ENCODE measurements at places on chromosomes 11 and 22.
A peak's percentile ranks its signal among the peaks of the same experiment; 100 is the strongest.

- DNase-seq = no peak
These were observed 29.8 kb upstream of the TMEM135 start for GRCh38 chr11:87007963-87008362.

GRCh38 chr11:114350022-114350421 is 50.3 kb downstream of the C11orf71 start:
- DNase-seq = no peak

DNA sequence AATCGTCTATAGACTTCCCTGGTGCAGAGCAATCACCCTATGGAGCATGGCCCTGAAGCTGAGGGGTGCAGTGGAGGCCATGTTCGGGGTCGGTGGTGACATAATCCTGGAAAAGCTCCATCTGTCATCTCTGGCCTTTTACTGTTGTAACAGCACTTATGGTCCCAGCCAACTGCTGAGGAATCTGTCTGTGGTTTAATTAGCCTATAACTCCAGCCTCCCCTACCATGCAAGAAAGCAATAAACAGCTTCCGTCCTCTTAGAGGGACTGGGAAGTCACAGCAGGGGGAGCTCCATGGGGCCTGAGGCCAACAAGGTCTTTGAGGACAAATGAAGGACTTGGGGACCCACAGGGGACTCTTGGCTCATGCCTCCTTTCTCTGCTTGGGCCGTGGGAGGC is 159.1 kb upstream of the NECTIN1 start:
- DNase-seq = no peak

DNA sequence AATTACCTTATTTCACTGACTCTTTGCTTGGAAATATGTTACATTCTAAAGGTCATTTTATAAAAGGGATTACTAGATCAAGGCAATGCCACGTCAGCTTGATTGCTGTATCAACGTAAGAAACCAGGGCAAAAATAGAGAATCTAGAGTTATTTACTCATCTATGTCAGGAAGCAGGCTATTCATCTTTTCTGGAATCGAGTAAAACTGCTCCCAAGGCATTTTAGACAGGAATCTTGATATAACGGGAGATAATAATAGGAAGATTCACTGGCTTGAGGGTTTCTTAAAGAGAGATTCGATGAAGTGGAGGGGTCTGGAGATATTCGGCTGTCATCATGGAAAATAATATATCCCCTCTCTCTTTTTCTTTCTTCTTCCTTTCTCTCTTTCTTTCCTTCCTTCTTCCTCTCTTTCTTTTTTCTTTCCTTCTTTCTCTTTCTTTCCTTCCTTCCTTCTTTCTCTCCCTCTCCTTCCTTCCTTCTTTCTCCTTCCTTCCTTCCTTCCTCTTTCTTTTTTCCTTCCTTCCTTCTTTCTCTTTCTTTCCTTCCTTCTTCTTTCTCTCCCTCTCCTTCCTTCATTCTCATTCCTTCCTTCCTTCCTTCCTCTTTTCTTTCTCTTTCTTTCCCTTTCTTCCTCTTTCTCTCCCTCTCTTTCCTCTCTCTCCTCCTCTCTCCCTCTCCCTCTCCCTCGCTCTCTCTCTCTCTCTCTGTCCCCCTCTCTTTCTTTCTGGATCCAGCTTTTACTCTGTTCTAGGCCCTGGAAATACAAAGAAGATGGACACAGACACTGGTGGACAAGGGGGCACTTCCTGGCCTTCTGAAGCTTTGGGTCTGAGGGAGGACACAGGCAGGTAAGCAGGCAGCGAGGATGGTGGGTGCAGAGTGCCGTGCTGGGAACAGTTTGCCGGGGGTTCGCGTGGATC is 18.1 kb upstream of the RASD2 start:
- no peak for DNase-seq

- no peak for DNase-seq
These were observed 5.2 kb downstream of the TMEM134 start for GRCh38 chr11:67463680-67464410.

- peak; percentile 86 for DNase-seq
These were observed at the start of gene MRPL11 for GRCh38 chr11:66438504-66439466. Gene MRPL11 (minus strand): TSS chr11:66438848. CDS start chr11:66438754, 94 bp downstream.

- no peak for DNase-seq
These were observed 23.9 kb upstream of the CYP2D6 start for GRCh38 chr22:42154293-42155052.

DNA sequence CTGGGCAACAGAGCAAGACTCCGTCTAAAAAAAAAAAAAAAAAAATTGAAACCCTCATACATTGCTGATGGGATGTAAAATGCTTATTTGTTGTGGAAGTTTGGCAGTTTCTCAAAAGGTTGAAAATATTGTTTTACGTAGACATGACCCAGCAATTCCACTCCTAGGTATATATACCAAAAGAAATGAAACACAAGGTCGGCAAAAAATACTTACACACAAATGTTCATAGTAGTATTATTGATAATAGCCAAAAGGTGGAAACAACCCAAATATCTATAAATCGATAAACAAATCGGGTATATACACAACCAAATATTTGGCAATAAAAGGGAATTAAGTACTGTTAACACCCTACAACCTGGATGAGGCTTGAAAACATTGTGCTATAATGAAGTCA is 5.1 kb upstream of the ZNF143 start:
- no peak for DNase-seq

DNA sequence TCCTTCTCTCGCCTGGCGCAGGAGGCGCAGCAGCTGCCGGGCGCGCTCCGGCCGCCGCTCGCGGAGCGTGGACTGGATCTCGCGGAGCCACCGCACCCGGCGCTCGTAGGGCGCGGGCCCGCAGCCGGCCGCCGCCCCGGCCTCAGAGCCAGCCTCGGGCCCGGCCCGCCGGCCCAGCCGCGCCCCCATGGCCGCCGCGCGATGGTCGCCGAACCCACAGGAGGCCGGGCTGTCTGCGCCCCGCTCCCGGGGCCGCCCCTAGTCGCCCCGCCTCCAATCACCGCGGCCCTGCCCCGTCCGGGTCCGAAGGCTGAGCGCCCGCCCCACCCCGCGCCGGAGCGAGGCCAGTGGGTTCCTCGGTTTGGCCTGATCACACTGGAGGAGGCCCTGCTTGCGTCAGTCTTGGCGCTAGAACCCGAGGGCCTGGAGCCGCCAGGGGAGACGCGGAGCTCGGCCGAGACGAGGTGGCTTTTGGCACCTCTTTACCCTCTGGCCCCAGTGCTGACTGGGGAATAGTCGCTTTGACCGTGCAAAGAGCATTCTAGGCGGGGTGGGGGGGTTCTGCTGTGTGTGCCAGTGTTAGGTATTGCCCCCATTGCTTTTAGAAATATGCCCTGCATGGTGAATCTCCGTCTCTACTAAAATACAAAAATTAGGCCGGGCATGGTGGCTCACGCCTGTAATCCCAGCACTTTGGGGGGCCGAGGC is at the start of gene LRRC75B:
LRRC75B (minus strand) TSS at position 223 of the 708 bp plus-strand sequence; CDS start at position 189, 34 bp downstream.
- peak; percentile 20 for DNase-seq

GRCh38 chr22:20793748-20794649 is 20.1 kb downstream of the SERPIND1 start:
- no peak for DNase-seq

- no peak for DNase-seq
These were observed 30.6 kb upstream of the RFPL3 start for GRCh38 chr22:32327066-32327465.

GRCh38 chr11:9923280-9923679 is 259.4 kb downstream of the SWAP70 start:
- no peak for DNase-seq

- no peak for DNase-seq
These were observed 107.2 kb downstream of the TSPAN18 start for GRCh38 chr11:44833877-44834452.

GRCh38 chr11:80107415-80107814 is 666.6 kb upstream of the TENM4 start:
- no peak for DNase-seq

- DNase-seq = no peak
These were observed 112.8 kb upstream of the CADM1 start for GRCh38 chr11:115616971-115617370.

GRCh38 chr22:38675833-38676232 is 5.9 kb upstream of the TOMM22 start:
- DNase-seq = no peak

DNA sequence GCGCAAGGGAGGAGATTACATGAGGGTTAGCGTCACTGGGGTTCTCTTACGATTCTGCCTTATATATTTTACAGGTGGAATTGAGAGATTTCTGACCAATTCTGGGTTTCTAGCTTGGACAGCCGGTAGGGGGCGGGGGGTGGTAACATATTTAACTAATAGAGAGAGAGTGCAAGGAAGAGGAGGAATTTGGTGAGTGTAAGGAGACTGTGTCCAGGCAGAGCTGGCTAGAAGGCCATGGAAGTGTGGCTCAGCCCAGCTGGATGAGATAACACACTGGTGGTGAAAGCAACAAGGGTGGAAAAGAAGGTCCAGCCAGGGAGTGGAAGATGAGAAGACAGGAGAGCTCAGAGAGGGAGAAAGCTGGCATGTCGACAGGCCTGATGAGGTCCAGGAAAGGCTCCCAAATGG is 56.5 kb downstream of the ST3GAL4 start:
- DNase-seq = no peak

DNA sequence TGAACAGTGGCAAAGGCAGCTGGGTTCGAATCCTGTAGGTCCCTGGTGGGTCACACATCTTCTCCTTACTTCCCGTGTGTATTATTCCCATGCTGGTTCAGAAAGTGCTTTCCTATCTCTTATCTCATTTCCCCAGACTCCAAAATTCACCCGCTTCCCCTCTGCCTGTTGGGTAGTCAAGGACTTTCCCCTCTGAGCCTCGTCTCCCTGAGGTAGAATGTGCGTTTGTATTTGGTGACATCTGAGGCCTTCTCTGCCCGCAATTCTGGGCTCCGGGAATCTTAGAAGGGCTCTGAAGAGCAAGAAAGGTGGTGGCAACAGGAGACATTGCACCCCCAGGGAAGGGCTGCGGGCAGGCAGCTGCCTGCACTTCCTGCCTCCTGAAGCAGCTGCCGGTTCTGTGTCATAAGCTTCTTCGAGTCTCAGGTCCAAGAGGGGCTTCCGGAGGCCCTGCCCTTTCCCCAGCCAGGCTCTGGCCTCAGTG is 5.9 kb downstream of the LRRC32 start:
- DNase-seq = no peak

DNA sequence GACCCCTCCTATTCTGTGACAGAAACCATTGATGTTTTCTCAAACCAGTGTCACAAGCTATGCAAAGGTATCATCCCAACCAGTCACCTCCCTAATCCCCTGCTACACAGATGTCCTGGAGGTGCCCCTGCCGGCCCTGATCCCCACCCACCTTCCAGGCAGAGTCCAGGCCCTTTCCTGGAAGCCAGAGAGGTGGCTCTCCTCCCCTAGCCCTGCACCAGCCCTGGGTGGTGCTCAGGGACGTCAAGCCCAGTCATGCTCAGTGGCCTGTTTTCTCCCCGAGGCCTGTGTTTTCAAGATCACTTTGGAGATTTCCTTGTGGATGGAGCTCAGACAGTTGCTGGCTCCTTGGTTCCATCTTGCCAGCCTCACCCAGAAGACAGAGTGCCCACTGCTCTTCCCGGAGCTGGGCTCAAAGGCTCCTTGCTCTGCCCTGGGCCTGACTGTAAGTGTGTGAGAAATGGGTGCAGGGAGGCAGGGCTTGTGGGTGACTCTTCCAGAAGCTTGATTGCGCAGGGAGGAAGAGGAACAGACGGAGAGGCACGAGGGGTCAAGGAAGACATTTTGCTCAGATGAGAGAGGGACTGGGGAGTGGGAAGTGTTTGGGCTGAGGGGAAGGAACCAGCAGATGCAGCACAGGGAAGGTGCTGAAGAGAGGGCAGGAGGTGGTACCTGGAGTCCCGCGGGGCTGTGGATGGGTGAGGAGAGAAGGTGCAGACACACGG is 11.3 kb downstream of the P2RY6 start:
- DNase-seq = no peak

DNA sequence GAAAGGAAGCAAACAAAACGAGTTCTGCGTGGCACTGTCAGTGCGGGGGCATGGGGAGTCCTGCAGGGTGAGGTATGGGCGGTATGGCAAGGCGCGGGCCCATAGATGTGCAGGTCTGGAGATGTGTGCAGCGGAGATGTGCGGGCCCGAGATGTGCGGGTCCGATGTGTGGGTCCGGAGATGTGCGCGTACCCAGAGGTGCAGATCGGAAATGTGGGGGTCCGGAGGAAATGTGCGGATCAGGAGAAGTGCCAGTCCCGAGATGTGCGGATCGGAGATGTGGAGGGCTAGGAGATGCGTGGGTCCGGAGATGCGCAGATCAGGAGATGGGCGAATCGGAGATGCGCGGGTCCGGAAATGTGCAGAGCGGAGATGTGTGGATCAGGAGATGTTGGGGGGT is 35.9 kb downstream of the CDPF1 start:
- DNase-seq = no peak

DNA sequence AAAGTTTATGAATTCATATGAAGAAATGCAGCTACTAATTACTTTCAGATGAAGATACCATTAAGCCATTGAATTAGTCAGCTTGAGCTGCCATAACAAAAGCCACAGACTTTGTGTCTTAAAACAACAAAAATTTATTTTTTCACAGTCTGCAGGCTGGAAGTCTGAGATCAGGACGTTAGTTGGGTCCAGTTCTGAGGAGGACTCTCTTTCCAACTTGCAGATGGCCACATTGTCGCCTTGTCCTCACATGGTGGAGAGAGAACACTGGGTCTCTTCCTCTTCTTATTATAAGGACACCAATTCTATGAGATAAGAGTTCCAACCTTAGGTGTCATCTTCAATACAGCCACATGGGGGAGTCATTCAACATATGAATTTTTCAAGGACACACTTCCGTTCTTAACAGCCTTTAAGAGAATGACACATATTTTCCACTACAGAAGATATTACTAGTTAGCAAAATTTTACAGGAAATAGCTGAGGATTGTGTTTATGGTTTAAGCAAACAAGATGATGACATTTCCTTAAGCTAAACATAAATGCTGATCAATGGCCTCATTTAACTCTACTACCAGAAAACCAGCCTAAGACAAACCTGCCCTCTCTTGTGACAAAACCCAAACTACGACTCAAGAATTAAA is 56.0 kb downstream of the DCUN1D5 start:
- DNase-seq = no peak

DNA sequence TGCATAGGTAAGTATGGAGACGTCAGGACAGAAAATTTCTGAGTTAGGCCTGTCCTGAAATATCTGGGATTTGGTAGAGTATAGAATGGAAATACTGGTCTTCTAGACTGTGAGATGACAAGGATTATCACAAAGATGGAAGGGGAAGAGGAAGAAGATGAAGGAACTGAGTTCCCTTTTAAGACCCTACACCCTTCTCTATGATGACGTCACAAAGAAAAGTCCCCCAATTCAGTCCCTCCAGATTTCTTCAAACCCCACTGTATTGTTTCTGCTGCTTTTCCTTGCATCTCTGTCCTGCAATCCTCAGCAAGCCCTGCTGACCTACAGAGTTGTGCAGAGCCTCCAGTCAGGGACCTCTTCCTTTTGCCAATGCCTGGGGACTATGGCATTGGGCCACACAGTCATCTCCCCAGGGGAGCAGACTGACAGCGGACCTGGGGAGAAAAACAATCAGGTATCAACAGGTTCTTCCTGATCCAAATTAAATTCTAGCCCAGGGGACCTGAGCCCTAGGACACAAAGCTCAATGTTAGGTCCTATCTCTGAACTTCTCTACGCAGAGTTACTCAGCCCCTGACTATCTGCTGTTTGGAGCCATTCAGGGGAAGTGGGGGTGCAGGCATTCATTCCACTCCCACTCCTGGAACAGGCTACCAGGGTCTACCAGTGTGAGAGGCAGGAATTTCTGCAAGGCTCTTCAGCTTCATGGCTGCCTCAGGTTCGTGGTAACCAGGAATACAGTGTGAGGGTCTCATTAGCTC is 49.2 kb upstream of the POU2AF1 start:
- DNase-seq = no peak
